ENCODE measurements at places on chromosomes 12 and 14.

DNA sequence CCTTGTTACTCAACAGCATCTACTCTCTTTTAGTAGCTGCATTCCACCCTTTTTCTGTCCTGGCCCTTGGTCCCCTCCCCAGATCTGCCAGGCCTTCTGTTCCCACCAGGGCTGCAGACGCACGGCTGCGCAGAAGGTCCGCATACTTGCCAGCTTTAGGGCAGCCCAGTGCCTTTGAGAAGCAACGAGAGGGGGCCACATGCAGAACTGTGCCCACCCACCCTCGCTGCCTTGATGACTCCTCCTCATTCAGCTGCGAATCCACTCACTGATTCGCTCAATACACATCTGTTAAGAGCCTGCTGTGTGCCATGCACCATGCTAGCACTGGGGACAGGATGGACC is 39.2 kb downstream of the PRIMA1 start:
- no peak for DNase-seq

DNA sequence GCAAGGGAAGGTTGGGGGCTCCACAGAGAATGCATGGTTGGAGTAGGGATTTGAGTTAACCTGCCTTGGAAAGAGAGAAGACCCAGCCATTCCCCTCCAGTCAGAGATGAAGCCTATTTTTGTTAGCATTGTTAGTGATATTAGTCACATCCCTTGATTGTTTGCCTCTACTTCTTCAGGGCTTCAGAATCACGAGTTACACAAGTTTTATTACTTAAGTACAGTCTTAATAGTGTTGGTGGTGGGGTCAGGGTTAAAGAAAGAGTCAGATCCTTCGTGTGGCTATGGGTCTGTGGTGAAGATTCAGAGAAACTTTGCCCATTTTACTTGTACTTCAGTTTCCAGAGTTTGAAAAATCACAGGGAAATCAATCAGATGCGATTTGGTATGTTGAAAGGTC is 363.1 kb downstream of the LRIG3 start:
- no peak for DNase-seq

DNA sequence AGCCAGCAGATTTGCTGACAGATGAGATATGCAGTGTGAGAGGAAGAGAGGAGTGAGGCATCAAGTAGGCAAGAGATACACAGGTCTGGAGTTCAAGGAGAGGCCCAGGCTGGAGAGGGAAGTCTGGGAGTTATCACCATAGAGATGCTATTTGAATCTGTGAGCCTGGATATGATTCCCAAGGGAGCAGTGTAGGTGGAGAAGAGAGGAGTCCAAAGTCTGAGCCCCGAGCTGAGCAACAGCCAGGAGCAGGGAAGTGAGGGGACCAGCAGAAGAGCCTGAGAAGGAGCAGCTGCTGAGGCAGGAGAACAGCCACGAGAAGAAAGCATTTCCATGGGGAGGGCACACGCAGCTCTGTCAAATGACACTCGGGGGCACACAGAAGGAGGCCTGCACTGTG is 20.2 kb upstream of the NXPH4 start:
- DNase-seq, result no peak

- DNase-seq, result no peak
Observed at GRCh38 chr12:80099259-80099658, at the start of gene OTOGL. TSS of gene OTOGL (plus strand) at chr12:80099537. CDS start at chr12:80209432, 109,895 bp downstream.

DNA sequence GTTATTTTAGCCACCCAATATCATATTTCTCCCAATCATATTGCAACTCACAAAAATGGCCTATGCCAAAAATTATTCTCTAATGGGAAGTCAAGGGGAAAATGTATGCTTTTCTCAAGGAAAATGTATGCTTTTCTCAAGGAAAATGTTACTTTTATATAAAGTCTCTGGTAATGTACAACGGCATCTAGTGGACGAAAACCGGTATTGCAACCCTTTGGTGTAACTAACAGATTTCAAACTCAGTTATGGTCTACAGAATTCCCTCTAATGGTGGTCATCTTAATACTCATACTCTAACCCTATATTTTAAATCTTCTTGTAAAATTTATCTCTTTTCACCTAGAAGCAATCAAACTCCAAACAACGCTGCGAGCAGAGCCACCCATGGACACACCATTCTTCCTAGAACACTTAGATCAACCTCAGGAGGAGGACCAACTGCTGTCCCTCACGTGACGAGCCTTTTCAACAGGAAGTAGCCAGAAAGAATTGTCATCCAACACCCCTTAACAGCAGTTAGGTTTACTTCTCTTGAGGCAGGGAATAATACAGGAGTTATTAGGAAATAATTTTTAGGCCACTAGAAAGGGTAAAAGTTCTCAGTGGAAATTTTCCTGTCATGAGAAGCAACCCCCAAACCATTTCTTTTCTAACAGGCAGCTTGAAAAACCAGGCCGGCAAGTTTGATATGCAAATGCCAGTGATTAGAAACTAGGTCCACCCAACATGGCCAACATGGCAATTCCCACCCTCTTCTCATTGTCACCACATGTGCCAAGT is 20.1 kb downstream of the APOBEC1 start:
- no peak for DNase-seq

- no peak for DNase-seq
Observed at GRCh38 chr12:52525661-52526499, 5.7 kb upstream of the KRT5 start.

DNA sequence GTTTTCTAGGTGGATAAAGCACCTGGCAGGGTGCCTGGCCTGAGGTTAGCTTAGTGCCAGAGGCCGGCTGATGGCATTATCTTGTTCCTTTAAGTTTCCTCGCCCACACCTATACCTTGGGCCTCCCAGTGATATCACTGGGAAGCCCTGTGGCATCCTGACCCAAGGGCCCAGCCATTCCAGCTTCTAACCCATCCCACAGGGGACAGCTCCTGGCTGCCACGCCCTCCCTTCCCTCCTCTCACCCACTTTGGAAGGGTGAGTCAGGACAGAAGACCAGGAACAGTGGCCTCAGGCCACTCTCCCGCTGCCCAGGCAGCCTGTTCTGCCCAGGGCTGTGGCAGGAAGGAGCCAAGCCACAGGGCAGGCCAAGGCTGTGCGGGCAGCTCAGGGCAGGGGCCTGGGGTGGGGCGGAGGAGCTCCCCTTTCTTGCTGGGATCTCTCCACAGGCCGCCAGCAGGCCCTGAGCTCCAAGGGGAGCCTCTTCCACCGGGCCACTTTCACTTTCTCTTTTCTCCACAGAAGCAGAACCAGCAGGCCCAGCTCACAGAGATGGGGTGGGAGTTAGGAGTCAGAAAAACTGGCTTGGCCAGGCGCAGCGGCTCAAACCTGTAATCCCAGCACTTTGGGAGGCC is 75.1 kb downstream of the IRF2BPL start:
- DNase-seq, result no peak

- no peak for DNase-seq
Observed at GRCh38 chr12:40253936-40254335, 29.1 kb downstream of the LRRK2 start.

DNA sequence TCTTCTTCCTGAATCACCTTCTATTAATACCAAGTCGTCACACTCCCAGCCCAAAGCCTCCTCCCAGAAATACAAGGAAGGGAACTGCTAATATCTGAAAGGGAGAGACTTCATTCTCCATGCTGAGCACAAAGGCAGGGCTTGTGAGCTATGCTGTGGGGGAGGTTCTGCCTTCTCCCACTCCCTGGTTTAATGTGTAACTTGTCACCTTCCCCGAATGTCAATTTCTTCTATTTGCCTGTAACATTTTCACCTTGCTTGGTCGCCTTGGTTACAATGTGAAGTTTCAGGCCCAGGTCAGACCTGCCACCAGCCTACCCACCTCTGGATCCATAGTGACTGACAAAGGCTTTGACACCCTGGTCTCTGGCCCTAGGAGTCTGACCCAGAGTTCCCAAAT is 82.0 kb upstream of the ESRRB start:
- DNase-seq, result no peak

- no peak for DNase-seq
Observed at GRCh38 chr14:92441751-92442504, 71.7 kb upstream of the RIN3 start.

- no peak for DNase-seq
Observed at GRCh38 chr14:99732436-99733210, 48.5 kb downstream of the CYP46A1 start.

- DNase-seq, result no peak
Observed at GRCh38 chr14:89576960-89577359, 159.9 kb upstream of the FOXN3 start.

Data from stimulated activated CD8-positive, alpha-beta memory T cell treated with anti-CD3 and anti-CD28 coated beads, Interleukin-4, amount 100 ng/mL, for 1 hour (primary cell).